ACHN (cell line): ENCODE measurements at places on chromosomes 6 and 20.

DNA sequence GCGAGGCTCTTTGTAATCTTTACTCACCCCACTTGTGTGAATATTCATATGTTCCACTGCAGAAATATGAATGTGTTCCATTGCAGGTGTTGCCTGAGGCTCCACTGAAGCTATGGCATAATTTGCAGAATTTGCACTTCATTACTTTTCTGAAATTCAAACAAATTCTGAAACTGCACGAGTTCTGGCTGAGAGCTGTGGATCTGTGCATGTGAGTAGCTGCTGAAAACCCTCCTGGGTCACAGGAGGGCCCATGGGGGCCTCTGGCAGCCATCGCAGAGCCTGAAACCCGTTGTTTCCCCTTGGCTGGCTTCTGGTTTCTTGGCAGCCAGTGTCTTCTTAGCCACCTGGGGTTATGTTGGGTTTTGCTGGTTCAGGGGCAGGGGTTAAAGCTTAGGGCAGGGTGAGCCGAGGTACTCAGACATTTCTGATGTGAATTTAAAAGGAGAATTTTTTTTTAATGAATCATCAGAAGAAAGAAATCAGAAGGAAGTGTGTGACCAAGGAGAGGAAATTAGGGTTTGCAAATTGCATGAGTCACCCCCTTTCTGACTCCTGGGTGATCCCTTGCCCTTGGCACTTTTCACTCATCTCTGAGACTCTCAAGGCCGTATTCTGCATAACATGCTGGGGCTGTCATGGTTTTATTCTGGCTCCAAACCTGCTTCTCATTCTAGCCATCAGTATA, 40.6 kb downstream of the TOX2 start:
- peak; percentile 86 for DNase-seq

DNA sequence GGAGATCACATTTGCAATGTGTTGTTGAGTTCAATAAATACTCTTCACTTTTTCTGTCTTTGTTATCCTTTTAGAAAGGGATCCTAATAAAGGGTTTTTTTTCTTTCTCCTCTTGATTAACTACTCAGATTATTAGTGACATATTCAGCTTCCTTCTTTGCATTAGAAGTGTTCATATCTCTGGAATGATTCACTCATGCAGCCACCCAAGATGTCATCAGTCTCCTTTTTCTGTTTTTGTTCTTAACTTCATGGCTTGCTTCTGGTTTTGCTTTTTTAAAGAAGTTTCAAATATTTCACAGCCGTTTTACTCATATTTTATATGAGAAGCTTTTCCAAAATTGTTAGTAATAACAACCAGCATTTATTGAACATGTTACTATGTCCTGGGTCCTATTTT, 187.6 kb downstream of the TMEM242 start:
- no peak for DNase-seq

DNA sequence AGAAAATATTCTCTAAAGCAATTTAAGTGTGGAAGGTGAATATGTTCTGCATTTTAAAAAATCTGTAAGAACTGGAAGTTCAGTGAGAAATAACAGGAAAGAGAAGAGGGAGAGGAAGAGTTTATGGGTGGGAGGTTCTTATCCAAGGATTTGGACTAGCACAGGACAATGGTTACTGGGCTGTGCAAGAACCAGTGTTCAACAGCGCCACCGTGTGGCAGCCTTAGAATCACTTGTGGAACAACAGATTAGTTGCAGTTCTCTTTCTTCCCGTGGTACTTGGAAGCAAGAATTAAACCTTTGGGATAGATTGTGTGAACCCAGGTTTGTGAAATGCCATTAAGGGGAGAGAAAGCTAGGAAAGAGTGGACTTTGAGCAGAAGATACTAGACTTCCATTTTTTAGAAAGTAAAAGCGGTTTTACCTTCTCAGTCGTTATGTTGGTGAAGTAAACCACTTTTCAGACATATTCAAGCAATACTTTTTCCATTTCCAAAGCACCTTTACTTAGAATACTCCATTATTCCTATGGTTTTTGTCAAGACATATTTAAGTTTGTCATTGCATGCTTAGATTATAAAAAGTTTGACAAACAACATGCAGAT, 436.7 kb downstream of the RNF144B start:
- DNase-seq, result peak; percentile 55

GRCh38 chr6:4743926-4744325, 32.3 kb upstream of the CDYL start:
- no peak for DNase-seq

DNA sequence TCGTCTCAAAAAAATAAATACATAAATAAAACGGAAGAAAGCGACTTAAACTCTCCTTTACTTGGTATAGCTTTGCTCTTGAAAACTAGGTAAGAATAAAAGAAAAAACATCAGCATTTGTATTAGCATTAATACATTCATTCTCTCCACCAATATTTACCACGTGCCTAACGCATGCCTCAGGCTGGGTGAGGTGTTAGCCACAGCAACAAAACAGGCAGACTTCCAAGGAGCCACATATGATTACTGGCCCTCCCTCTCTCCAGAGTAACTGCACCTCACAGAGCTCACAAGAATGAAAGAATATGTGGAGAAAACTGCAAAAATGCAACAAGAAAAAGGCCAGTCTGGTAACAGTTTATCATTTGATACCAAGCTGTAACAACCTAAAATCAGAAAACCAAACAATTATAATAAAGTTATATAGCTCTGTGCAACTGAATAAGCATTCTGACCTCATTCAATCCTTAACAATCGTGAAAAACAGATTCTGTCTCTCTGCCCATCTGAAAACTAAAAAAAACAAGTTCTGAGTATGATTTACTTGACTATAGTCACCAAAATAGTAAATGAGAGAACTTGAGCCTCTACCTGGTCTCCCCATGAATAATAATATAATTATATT, 5.2 kb downstream of the NAPB start:
- DNase-seq, result no peak

DNA sequence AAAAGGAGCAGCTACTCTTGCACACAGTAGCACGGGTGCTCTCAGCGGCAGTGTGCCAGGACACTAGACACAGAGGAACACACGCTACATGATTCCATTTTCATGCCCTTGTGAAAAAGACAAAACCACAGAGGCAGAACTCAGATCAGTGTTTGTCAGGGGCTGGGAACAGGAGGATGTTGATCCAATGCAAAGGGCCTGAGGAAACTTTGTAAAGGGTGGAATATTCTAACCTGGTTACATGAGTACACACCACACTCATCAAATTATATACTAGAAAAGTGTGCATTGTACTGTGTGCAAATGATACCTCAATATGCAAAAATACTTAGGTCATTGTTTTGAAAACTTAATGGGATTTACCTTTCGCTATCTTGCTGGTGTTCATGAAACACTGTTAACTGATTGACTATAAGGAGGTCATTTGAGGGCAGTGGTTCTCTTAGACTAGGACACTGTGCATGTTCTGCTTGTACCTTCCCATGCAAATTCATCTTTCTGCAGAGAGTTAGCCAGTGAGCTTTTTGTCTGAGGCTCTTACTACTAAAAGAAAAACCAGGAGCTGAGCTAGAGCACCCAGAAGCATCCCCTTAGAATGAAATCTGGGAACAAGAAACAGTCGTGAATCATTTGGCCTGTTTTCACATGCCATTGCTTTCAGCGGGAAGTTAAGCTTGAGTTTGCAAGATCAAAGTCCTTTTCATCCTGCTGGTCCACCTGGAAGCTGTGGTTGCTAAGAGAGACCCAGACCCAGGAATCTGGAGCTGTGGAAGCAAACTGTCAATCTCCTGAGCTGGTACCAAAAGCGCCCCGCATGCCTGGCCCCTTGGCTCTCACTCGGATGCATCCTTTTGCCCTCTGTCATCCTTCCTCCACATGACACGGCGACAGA, 204.8 kb downstream of the TTLL2 start:
- no peak for DNase-seq

DNA sequence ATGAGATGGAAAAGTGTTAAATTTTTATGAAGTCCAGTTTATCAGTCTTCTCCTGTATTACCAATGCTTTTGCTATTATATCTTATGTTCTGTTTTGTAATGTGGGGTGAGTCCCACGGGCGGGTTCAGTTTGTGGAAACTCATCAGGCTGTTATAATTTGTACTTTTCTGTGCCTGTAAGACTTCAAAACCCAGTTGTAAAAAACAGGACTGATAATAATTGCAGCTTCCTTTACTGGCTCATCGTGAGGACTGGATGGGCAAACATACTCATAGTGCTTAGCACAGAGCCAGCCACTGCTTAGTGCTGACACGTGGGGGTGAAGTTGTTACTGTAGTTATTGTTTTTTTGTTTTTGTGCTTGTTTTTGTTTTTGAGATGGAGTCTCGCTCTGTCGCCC, 45.6 kb downstream of the TGM2 start:
- DNase-seq, result no peak

DNA sequence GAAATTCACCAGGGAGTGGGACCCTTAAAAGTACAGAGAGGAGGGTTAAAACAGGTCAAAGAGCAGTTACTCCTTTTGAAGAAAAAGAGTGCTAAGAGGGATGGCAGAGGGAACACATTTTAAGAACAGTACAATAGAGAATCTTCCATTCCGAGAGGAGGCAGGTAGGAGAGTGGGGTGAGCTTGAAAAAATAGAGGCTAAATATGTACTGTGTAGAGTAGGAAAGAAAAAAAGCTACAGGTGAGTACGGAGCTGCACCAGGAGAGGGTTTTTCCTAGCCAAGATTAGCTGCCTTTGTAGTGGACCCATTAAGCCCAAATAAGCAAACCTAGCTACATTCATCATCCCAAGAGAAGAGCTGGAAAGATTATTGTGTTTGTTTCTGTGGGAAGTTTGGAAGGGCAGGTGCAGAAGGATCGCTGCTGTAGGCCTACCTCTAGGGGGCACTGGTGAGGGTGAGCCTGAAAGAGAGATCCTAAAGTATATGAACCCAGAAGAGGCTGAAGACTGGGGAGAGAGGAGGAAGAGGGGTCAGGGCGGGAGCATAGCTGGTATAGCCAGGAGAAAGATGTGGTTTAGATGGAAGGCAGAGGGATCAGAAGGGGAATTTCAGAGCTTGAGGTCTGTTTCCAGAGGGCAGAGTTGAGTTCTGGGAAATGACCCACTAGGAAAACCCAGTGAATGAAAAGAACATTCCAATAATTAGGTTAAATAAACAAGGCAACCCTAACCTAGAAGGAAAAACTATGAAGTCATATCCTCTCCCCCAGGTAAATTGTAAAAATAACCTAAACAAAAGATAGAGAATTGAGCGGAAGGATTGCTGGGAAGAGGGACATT, 50.2 kb upstream of the HINT3 start:
- peak; percentile 46 for DNase-seq

- no peak for DNase-seq
Observed at GRCh38 chr6:168286116-168286515, 33.5 kb downstream of the DACT2 start.

GRCh38 chr6:80376411-80376810, 269.9 kb downstream of the BCKDHB start:
- DNase-seq, result no peak

DNA sequence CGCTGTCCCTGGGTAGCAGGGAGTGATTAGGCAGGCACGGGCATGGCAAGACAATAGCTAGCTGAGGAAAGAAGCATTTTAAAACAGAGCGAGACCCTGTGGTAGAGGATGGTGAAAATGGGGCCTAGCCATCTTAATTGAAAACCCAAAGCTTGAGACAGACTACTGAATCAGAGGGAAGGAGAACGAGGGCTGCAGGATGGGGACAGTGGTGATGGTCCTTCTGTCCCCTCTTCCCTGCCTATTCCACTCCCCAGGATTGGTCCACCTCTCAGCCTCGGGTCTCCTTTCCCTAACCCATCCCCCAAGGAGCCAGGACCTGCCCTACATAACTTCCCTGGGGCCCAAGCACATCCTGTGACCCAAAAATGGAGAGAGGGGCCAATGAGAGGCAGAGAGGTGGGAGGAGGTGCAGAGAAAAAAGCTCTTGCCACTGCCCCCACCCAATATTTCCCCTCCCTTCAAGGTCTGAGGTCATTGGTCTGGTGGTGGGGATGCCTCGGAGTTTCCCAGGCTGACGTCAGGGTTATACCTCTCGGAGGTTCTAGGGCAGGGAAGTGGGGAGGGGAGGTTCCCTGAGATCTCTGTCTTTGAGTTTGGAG, 884 bp upstream of the CUTA start:
- DNase-seq, result peak; percentile 25

DNA sequence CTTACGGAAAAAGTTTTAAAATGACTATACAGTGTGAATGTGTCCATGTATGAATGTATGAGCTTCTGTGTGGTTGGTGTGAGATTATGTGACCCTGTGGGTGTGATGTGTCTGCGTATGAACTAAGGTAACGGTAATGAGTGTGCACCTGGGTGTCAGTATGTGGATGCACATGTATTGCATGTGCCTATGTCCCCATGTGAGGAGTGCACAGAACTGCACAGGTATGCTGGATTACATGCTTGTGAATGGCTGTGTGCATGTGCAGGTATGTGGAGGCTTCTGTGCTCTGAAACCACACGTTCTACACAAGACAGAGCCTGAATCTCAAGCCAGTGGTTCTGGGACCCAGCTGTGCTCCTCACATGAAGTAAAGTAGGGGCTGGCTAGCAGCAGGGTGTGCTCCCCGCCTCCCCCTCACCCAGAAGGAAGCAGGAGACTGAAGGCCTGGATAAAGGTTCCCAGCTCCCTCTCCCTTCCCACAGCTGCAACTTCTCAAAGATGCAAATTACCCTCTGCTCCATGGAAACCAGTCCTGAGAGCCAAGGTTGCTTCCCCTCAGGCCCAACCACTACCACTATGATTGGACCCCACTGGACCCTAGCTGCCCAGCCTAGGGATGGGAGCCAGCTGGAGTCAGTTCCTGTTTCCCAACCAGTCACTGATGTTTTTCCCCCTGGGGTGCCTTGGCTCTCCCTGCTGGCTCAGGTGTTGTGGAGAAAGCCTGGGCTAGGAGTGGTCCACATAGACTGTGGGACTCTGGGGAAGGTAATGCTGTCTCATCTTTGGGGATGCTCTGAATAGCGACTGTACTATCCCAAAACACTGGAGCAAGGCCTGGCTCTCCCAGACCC, 24.8 kb upstream of the SPDEF start:
- DNase-seq, result no peak

GRCh38 chr20:5881703-5882102, 68.6 kb downstream of the TRMT6 start:
- no peak for DNase-seq
